ENCODE measurements at places on chromosomes 11 and 22. TPM values are rescaled to one million over a fixed set of nuclear protein-coding genes. Genes with fewer than 3 reads are reported as not detected.
A peak's percentile ranks its signal among the peaks of the same experiment; 100 is the strongest.

Gene TUB
- 15.2 TPM for polyA plus RNA-seq

Gene DDT
- polyA plus RNA-seq = 138 TPM

Gene GGTLC2
- not detected for polyA plus RNA-seq

Gene OTOG
- 0.10 TPM for polyA plus RNA-seq

Gene OR52E6
- not detected for polyA plus RNA-seq

Gene SLC22A25
- 0.01 TPM for polyA plus RNA-seq

Gene FIBIN
- polyA plus RNA-seq = 14.5 TPM

DNA sequence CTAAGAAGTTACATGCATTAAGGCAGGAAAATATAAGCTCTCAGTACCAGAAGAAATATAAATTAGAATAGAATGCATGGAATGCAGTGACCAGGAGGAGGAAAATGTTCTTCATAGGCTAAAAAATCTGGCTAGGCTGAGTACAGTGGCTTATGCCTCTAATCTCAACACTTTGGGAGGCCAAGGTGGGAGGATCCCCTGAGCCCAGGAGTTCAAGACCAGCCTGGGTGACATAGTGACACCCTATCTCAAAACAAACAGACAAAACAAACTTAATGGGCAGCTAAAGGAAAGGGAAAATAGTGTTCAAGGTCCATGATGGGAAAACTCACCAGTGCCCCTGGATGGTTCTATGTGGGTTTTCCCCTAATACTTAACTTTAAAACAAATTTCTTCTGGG lies 78.3 kb upstream of the RASSF10 start:
- H3K4me3 ChIP-seq = no peak overlapping the region
- no peaks in the 10 kb centered on the region for H3K27me3 ChIP-seq
- no peak for DNase-seq
- H3K27ac ChIP-seq = no peak overlapping the region

- peak overlapping the region; percentile 33 for H3K27ac ChIP-seq
- DNase-seq = no peak
- H3K27me3 ChIP-seq = no peaks in the 10 kb centered on the region
- peaks cover 54% of the 10 kb centered on the region for H3K4me1 ChIP-seq
- no peak overlapping the region for H3K4me3 ChIP-seq
These were observed 132.1 kb upstream of the BMAL1 start for GRCh38 chr11:13145461-13145860.

GRCh38 chr11:3225159-3225758 lies 6.6 kb upstream of the MRGPRG start:
- H3K4me1 ChIP-seq = no peaks in the 10 kb centered on the region
- no peak overlapping the region for H3K27ac ChIP-seq
- no peak overlapping the region for H3K4me3 ChIP-seq
- H3K36me3 ChIP-seq = no peaks in the 10 kb centered on the region

DNA sequence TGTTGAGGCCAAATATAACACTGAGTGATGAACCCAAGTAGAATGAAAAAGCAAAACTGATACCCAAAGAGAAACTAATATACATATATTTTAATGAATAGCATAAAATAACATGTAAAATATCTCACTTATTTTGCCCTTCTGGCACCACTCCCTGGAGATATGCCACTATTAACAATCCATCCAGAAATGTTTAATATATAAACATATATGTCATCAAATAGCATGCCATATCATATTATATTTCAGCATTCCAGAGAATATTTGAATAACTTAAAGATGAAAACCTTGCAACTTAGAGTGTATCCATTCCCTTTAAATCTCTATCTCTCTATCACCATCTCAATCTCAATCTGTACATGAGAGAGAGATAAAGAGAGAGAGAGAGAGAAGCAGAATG lies 1073.3 kb upstream of the RAG2 start:
- no peak for DNase-seq
- no peaks in the 10 kb centered on the region for H3K4me1 ChIP-seq
- H3K4me3 ChIP-seq = no peak overlapping the region
- no peaks in the 10 kb centered on the region for H3K36me3 ChIP-seq
- no peaks in the 10 kb centered on the region for H3K27me3 ChIP-seq

- no peak for DNase-seq
- H3K27ac ChIP-seq = no peak overlapping the region
- H3K4me3 ChIP-seq = no peak overlapping the region
- no peaks in the 10 kb centered on the region for H3K27me3 ChIP-seq
- H3K4me1 ChIP-seq = no peaks in the 10 kb centered on the region
- no peaks in the 10 kb centered on the region for H3K36me3 ChIP-seq
These were observed 20.5 kb upstream of the APOL5 start for GRCh38 chr22:35697142-35697541.

- no peaks in the 10 kb centered on the region for H3K27me3 ChIP-seq
- no peak overlapping the region for H3K4me3 ChIP-seq
- no peaks in the 10 kb centered on the region for H3K36me3 ChIP-seq
- no peaks in the 10 kb centered on the region for H3K4me1 ChIP-seq
These were observed 904.4 kb downstream of the BRD1 start for GRCh38 chr22:48923165-48923865.

DNA sequence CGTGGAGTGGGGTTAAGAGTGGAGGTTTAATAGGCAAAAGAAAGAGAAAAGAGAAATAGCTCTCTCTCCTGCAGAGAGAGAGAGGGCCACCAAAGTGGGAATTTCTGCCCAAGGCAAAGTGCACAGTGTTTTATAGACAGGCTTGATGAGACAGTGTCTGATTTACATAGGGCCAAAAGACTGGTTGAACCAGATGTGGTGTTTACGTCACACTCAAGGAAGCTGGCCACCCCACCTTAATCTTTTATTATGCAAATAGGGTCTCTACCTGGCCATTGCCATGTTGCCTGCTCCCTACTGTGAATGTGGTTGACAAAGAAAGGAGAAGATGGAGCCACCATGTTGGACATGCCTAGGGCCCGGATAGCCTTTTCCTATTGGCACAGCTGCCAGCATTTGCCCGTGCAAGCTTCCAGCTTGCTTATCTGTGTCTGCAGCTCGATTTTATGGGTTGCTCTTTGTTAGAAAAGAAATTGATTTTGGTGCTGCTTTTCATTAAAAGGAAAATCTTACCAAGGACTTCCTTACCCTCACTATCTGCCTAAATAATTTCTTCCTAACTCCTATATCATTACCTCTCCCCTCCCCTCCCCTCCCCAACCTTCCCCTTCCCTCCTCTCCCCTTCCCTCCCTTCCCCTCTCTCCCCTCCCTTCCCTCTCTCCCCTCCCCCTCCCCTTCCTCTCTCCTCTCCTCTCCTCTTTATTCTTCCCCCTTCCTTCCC lies 436.0 kb downstream of the NELL1 start:
- no peak overlapping the region for H3K4me3 ChIP-seq
- H3K27ac ChIP-seq = no peak overlapping the region
- H3K36me3 ChIP-seq = no peaks in the 10 kb centered on the region
- no peaks in the 10 kb centered on the region for H3K27me3 ChIP-seq
- H3K4me1 ChIP-seq = no peaks in the 10 kb centered on the region
- no peak for DNase-seq

DNA sequence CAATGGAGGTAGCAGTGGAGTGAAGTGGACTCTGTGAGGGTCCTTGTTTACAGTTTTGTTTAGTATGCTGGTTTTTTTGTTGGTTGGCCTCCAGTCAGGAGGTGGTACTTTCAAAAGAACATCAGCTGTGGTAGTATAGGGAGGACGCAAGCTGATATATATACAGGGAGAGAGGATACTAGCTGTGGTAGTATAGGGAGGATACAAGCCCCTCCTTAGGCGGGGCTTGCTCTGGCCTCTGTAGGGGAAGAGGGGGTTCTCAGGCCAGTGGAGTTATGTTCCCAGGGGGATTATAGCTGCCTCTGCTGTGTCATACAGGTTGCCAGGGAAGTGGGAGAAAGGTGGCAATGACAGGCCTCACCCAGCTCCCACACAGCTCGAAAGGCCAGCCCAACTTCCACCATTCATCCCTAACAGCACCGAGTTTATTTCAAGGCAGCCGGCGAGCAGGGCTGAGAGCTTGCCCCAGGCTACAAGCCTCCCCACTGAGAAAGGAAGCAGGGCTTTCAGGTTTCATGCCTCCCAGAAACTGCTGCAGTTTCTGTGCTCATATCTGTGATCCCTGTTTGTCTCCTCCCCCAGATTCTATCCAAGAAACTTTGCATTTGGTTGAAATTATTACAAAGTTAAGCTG lies 10.4 kb downstream of the OR52E6 start:
- H3K4me1 ChIP-seq = no peaks in the 10 kb centered on the region
- H3K36me3 ChIP-seq = no peaks in the 10 kb centered on the region
- DNase-seq = no peak

GRCh38 chr11:63599211-63600122 lies 14.8 kb downstream of the PLAAT3 start:
- H3K4me3 ChIP-seq = no peak overlapping the region
- no peak overlapping the region for H3K27ac ChIP-seq

GRCh38 chr11:132310390-132311375 lies 940.3 kb downstream of the NTM start:
- no peaks in the 10 kb centered on the region for H3K4me1 ChIP-seq
- H3K4me3 ChIP-seq = no peak overlapping the region
- no peak for DNase-seq
- no peaks in the 10 kb centered on the region for H3K27me3 ChIP-seq
- H3K36me3 ChIP-seq = no peaks in the 10 kb centered on the region
- no peak overlapping the region for H3K27ac ChIP-seq

GRCh38 chr11:77250881-77251640 lies 50.4 kb downstream of the GDPD4 start:
- no peak overlapping the region for H3K27ac ChIP-seq
- no peak for DNase-seq
- no peaks in the 10 kb centered on the region for H3K36me3 ChIP-seq
- H3K4me3 ChIP-seq = no peak overlapping the region
- no peaks in the 10 kb centered on the region for H3K27me3 ChIP-seq

DNA sequence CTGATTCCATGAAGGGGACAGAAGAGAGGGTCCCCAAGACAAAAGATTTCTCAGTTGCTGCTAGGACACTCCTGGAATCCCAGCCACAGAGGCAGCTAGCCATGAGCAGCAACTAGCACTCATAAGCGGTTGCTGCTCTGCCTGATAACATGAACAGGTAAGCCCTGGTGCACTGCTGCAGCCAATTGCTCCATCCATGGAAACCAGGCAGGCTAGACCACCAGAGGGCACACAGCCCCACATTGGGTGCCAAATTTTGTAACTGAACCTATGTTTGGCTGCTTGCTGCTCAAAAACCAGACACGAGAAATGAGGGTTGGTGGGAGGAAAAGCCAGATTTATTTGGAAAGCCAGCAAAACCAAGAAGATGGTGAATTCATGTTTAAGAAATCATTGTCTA lies 21.9 kb upstream of the QSER1 start:
- H3K4me3 ChIP-seq = no peak overlapping the region
- no peaks in the 10 kb centered on the region for H3K27me3 ChIP-seq
- no peaks in the 10 kb centered on the region for H3K4me1 ChIP-seq
- H3K36me3 ChIP-seq = no peaks in the 10 kb centered on the region
- H3K27ac ChIP-seq = no peak overlapping the region
